Retinal pigment epithelial cell (primary cell): ENCODE measurements at places on chromosomes 2 and 18.
A peak's percentile ranks its signal among the peaks of the same experiment; 100 is the strongest.

DNA sequence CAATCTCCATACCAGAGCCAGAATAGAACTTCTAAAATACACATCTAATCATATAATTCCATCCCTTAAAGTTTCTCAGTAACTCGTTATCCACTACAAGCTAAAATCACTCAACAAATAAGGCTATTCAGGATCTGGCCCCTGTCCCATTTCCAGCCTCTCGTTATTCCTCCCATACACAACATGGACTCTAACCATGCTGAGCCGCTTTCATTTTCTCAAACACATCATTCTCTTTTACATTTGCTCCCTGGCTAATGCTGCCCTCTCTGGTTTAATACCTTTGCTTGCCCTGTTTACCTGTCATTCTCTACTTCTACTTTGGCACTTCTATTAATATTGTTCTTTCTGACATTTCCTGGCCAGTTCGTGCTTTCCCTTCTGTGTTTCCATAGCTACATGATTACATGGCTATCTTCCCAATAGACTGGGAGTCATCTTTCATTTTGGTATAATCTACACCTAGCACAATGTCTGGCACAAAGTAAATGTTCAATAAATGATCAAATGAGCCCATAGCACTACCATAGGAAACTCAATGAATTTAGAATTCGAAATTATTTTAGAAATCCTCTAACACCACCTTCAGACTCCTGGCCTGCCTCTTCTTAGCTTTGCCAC, 163.6 kb upstream of the VRK2 start:
- DNase-seq, result no peak

DNA sequence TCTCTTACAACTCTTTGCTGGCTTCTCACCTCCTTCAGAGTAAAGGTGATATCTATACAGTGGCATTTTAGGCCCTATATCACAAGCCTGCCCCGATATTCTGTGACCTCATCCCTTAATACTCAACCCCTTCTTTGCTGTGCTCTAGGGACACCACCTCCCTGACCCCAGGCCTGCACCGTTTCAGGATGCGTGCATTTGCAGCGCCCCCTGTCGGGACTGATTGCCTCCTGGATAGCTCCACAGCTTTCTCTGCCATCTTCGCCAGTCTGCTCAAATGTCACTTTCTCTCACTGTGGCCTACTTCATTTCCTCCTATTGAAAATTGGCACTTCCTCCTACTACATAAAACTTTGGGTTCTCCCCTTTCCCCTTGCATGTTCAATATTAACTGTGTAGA, 289.6 kb downstream of the SOCS6 start:
- DNase-seq, result no peak

DNA sequence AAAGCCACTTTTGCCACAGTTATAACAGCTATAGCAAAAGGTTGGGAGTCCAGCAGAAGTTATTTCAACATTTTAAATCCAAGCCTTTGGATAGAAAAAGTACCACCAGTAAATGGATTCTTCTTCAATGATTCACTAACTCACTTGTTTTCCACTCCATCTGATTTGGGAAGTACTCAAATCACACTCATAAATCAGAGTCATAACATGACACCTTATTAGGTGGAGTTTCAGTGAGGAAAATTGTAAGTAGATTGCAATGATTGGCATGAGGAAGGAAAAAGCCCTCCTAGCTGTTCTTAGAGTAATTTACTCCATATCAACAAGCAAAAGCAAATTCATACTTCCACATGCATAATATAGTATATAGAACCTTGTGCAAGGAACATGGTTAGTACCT, 132.9 kb downstream of the NR4A2 start:
- DNase-seq, result peak; percentile 50

- DNase-seq, result no peak
Measured at GRCh38 chr2:170814533-170815230, 2.0 kb upstream of the GAD1 start.

DNA sequence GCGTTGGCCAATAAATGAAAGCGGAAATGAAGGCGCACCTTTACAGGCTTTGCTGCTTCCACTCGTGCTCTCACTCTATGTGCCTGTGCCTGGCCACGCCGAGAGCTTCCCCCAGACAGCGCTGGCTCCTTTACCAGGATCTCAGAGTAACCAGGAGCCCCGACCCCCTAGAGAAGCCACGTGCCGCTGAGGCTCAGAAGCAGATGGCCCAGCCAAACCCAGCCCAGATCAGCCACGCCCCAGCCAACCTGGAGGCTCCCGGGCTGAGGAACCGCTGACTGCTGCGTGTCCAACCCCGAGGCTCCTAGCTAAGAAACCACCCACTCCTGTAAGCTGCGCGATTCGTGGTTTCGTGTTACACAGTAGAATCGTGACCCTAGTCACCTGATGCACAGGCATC, 199.3 kb downstream of the NCK2 start:
- no peak for DNase-seq

DNA sequence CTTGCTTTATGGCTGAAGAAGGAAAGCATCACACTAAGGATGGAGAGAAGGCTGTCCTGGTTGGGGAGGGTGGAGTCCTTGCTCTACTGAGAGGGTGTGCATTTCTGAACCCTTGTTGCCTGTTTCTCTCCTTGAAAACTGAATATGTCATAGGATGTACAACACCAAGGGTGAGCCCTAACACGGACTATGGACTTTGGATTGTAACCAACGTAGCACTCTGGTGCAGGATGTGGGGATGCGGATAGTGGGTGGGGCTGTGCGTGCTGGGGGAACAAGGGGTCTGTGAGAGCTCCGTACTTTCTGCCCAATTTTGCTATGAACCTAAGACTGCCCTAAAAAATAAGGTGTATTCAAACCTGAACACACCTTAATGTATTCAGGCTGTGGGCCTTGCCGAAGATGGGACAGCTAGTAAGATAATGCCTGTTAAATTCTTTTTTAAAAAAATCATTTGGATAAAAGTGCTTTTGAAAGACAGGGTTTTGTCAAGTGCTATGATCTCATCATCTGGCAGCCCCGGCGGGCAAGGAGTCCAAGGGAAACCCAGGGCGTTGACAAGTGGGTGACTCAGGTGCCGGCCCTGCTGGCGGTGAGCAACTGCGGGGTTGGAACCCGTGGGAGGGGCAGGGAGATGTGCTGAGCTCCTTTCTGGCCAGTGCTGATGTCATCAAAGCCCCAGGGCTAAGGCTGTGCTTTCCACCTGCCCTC, 54.0 kb downstream of the GATA6 start:
- peak; percentile 77 for DNase-seq

- no peak for DNase-seq
Measured at GRCh38 chr2:17912266-17912691, 33.8 kb downstream of the KCNS3 start.

GRCh38 chr18:24271381-24272228, 126.0 kb downstream of the OSBPL1A start:
- peak; percentile 58 for DNase-seq

DNA sequence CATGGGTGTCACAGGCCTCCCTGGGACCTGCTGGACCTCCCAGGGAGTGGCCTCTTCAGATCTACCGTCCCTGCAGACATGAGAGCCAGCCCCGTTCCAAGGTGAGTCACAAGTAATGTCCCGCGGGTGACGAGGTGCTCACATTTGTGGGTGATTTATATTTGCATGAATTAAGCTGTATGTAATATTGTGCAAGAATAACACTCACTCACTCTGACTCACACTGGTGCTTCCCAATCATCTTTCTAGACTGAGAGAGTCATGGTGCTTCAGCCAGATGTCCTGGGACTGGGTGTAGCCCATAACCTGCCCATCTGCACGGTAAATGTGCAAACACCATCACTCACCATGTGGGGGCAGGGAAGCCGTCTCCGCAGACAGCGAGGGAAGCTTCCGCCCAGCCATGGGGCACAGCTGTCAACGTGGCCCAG, 347.5 kb upstream of the SALL3 start:
- DNase-seq, result no peak

DNA sequence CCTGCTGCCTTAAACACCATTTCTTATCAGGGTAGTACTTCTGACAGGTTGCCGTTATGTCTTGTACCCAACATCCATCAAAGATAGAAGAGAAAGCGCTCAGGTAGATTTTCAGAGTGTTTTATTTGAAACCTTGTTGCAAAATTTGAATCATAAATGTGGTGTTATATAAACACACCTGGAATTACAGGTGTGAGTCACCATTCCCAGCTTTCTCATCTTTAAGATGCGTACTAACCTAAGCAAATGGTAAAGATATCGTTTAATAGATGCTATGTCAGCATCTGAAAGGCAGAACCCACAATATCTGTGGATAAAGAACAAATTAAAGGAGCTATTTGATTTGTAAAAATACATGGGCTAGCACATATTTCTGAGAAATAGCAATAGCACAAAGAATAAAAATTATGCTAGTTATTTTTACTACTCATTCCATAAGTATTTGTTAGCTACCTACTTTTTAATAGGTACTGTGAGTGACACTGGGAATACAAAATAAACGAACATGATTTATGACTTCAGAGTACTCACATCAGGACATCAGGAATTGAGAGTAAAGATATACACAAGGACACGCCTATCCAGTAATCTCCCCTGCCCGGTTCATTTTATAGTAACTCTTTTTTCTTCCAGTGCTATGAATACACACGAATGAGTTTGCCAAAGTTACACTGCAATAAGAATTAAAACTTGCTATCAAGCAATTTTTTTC, 193.8 kb downstream of the RBM43 start:
- no peak for DNase-seq

DNA sequence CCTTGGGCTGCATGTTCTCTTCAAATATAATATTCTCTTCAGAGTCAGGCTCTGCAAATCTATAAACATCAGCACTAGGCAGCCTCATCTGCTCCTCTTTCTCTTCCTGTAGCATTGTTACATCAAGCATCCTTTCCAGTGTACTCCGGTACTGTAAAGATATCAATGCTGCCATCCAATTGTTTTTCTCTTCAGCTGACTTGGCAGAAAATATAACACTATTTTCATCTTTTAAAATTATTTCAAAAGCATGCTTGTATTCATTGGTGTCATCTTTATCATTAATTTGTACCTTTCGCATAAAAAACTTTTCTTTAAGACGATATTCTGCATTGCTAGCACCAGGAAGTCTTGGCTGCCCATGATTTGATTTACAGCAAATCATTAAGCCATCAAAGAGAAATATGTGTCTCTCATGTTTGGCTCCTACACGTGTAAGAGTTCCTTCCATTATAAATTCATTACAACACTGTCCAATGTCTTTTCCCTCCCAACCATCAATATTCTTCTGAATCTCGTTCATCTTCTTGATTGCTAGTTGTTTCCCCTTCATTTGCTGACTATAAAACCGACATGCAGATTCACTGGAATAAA, 98.1 kb downstream of the SOS1 start:
- no peak for DNase-seq

DNA sequence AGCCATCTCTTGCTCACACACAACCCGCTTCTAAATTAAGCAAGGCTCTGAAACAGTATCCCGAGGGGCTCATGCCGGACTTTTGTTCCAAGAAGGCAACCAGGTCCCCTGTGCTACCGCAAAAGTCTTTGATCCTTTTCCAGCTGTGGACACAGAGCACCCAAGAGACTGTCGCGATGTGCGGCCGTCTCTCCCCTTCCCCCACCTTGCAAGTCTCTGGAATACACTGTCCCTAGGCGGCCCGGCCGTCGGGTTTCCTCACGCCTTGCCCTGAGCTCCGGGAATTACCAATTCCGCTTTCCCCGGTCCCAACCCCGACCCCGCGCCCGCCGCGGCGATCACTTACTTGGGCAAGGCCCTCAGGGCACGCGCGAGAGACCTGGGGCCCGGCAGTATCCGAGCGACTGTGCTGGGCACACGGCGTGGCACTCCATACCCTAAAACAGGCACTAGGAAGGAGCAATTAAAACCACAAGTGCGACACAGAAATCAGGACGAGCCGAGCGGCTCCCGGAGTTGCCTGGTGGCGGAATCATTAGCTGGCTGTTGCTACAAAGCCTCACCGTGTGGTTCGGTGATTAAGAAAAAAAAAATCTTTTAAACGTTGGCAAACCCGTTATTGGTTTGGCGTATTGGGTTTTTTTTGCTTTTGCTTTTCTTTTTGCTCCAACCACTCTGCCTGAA, 2.2 kb upstream of the DLX1 start:
- DNase-seq, result no peak

DNA sequence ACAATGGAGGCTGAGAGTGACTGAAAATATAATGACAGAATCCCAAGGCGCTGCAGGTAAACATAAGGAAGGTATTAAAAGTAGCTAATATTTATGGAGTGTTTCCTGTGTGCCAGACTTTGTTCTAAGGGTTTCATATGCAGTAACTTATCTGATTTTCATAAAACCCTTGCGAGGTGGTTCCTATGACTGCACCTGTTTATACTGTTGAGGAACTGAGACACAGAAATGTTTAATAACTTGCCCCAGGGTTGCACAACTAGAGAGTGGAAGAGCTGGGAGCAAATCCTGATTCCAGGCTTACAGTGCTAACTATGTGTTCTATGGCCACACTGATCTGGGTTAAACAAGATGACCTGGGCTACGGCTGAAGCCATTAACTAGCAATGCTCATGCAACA, 2.4 kb downstream of the SP110 start:
- DNase-seq, result no peak

DNA sequence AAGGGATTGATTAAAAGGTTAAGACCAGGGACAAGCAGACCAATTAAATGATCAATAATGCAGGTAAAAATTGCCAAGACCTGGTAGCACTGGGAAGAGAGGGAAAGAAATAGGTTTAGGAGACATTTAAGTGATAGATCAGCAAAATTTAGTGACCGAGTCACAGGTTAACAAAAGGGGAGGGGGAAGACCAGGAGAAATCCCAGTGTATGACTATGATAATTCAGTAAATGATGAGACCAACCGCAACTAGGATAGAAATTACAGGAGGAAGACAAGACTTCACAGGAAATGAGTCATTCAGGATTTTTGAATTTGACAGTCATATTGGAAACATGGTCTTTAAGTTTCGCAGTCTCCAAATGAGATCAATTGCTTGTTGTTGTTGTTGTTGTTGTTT, 62.9 kb downstream of the COBLL1 start:
- no peak for DNase-seq

DNA sequence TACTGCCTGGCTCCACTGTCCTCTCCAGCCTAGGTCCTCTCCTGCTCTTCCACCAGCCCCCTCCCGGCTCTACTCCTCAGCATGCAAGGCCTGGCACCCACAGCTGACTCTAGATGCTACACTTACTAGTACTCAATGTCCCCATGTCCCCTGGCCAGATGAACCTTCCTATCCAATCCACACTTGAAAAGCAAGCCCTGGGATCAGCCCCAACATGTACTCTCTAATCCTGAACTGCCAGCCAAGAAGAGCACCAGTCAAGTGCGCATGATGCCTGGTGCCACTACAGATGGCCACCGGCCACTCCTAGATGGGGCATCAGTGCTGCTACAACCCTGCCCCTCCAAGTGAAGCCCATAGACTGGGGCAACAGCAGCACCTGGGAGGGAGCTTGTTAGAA, 168.2 kb downstream of the STK39 start:
- DNase-seq, result no peak

- no peak for DNase-seq
Measured at GRCh38 chr2:48380989-48381625, 148.8 kb upstream of the STON1 start.

DNA sequence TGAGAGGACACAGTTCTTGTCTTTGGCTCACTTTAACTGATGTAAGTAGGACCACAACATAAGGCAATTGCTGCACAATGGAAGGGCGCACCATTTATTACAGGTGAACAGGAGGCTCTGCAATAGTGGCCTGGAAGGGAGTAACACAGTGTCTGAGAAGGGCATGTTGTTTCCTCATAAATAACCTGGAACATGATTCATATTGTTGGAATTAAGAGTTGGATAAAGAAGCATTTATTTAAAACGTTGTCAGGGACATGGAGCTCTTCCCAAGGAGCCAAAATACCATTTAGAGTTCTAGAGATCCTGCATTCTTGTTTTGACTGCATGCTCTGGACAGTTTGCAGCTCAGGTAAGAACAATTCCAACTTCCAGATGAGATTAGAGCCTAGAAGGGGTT, 110.4 kb downstream of the PLCL1 start:
- no peak for DNase-seq
